ENCODE measurements at places on chromosomes 1 and 21.

DNA sequence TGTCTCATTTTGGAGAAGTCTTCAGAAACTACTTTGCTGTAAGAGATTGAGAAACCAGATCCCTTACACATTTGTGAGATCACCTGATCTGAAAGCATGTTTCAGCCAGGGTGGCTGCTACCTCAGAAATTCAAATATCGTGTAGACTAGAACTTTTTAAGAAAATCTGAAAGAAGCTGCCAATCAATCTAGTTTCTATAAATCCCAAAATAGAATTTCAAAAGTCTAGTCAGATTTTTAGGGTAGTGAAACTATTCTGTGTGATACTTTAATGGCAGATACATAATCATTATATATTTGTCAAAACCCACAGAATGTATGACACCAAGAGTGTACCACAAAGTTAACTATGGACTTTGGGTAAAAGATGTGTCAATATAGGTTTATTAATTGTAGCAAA, 79.9 kb upstream of the PLPPR5 start:
- no peak for DNase-seq

DNA sequence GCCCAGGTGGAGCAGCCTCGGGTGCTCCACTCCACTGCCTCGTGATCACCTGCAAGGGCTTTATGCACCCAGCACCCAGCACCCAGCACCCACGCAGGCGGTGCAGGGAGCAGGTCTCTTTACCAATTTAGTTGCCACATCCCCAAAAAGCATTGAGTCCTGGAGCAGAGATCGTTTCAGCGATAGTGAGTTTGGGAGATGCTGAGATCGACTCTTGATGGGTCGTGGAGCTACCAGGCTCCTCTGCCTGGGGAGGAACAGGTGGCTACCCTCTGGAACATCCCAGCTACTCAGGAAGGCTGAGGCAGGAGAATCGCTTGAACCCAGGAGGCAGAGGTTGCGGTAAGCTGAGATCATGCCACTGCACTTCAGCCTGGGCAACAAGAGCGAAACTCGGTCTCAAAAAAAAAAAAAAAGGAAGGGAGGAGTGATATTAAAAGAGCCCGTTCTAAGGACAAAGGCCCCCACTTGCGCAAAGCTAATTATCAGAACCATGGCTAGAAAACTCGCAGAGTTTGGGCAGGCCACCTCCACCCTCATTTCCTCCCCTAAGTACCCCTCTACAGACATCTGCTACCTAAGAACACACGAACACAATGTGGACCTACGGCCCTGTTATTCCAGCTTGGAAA, 106.5 kb upstream of the SLC45A1 start:
- no peak for DNase-seq

DNA sequence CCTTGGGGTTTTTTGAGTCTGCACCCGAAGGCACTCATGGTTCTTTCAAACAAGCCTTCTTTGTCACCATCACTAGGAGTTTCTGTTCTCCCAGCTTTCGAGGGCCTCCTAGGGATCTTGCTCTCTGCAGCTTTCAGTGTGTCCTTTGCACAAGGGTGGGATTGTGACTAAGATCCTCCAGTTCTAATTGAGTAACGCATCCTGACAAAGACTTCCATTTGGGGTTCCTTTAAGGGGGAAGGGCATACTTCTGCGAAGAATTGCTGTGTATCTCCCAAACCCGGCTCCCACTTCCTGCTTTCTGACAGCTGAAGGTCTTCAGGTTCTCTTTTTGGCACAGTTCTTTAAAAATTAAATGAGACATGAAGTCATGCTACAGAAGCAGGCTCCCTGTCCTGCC, 139.4 kb downstream of the EDEM3 start:
- DNase-seq: no peak

DNA sequence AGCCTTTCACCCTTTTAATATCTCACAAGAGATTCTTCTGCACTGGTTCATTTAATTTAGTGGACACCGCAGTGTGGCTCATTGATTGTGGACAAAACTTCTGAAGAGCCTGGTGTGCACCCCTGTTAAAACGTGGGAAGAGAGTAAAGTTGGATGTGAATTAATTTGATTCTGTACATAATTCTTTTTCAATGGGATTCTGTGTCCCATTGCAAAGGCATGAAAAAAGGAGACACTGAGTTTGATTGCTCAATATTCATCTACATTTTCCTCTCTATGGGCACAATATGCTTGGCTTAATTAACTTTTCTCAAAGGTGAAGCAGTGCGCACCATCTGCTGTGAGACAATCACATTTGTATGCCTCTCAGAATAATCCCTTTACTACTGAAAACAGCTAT, 95.1 kb downstream of the BARHL2 start:
- no peak for DNase-seq

- DNase-seq: no peak
Measured at GRCh38 chr1:181898773-181899172, 162.7 kb downstream of the ZNF648 start.
